ENCODE measurements at places on chromosomes 4 and X. TPM values are rescaled to one million over a fixed set of nuclear protein-coding genes. Genes with fewer than 3 reads are reported as not detected.

- no peak for DNase-seq
- no peak overlapping the region for H3K4me3 ChIP-seq
- H3K27me3 ChIP-seq, result no peaks in the 10 kb centered on the region
- no peaks in the 10 kb centered on the region for H3K4me1 ChIP-seq
Measured at GRCh38 chr4:103497692-103498091, 222.1 kb downstream of the TACR3 start.

- H3K36me3 ChIP-seq, result no peaks in the 10 kb centered on the region
- H3K27me3 ChIP-seq, result no peaks in the 10 kb centered on the region
- H3K4me1 ChIP-seq, result peaks cover 6% of the 10 kb centered on the region
- no peak for DNase-seq
- H3K4me3 ChIP-seq, result no peak overlapping the region
Measured at GRCh38 chrX:46477435-46477834, 67.8 kb downstream of the ZNF674 start.

DNA sequence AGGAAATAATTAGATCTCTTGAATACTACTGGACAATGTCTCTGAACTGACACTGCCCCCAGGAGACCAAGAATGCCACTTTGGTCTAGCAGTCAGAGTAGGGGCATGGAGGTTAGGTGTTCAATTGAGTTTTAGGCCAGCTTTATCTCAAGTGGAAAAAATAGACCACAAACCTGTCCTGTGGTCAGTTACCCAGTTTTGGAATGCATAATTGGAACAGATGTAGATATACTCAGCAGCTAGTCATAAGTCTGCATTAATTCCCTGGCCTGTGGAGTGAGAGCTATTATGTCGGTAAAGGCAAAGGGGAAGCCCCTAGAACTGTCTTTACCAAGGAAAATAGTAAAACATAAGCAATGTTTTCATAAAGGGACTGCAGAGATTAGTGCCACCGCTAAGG lies 587.7 kb downstream of the GLUD2 start:
- H3K4me1 ChIP-seq, result no peaks in the 10 kb centered on the region
- no peak for DNase-seq
- H3K36me3 ChIP-seq, result no peaks in the 10 kb centered on the region

- H3K36me3 ChIP-seq, result no peaks in the 10 kb centered on the region
- H3K27ac ChIP-seq, result no peak overlapping the region
- no peak overlapping the region for H3K4me3 ChIP-seq
- DNase-seq, result no peak
- no peaks in the 10 kb centered on the region for H3K27me3 ChIP-seq
Measured at GRCh38 chr4:35364321-35364870, 879.9 kb downstream of the ARAP2 start.

- H3K4me1 ChIP-seq, result no peaks in the 10 kb centered on the region
- no peak for DNase-seq
- peak overlapping the region; percentile 40 for H3K4me3 ChIP-seq
- no peaks in the 10 kb centered on the region for H3K27me3 ChIP-seq
- H3K27ac ChIP-seq, result peak overlapping the region; percentile 53
Measured at GRCh38 chr4:113293043-113293560, 243.6 kb downstream of the ANK2 start.

DNA sequence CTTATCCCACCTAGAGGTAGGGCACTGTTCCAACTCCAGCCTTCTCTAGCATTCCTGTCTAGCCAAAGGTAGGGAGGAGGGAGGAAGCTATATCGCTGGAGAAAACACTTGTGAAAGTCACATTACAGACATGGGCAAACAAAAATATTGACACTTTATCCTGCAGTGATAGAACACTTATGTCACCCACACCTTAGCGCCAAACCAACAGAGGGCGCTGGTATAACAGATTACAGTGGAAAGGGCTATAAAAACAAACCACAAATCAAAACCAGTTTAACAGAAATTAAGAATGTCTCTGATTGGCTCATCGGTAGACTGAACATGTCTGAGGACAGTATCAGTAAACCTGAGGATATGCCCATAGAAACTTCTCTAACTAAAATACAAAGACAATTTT lies 451.3 kb downstream of the TLL1 start:
- H3K4me1 ChIP-seq, result no peaks in the 10 kb centered on the region
- no peak overlapping the region for H3K4me3 ChIP-seq
- DNase-seq, result no peak
- no peak overlapping the region for H3K27ac ChIP-seq
- no peaks in the 10 kb centered on the region for H3K36me3 ChIP-seq
- H3K27me3 ChIP-seq, result no peaks in the 10 kb centered on the region

DNA sequence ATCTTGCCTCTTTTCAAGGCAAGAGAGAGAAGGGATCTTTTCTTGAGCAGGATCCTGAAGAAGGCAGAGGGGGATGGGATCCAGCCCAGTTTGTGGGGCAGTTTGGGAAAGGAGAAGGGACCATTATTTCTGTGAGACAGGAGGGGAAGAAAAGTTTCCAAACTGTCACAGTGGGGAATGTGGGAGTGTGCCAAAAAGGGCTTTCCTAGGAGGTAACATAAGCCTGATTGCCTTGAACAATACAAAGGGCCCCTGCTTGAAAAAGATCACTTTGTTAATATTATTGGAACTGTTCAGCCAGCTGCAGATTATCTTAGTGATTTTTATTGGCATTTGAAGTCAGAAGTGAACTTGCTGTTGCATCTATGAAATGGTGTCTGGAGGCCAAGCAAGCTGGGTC lies 55.2 kb downstream of the MTM1 start:
- H3K27me3 ChIP-seq, result no peaks in the 10 kb centered on the region
- no peak overlapping the region for H3K27ac ChIP-seq
- peaks cover 13% of the 10 kb centered on the region for H3K36me3 ChIP-seq
- H3K4me1 ChIP-seq, result no peaks in the 10 kb centered on the region

DNA sequence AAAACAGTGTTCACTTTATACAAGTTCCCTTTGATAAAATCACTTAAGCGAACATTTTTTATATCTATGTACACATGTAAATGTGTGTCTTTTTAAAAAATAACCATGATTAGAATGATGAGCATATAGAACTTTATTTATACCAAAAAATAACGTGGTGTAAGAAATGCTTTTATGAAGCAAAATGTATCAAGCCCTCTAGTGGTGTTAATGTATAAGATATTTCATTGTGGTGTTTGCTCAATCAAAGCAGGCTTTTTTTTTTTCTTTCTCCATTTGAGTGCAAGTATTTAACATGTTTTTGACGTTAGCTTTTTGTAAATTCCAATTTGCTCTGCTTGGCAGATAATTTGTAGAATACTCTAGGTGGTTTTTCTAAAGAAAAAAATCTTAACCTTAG lies 2092.4 kb upstream of the TENM3 start:
- H3K4me3 ChIP-seq, result no peak overlapping the region
- H3K36me3 ChIP-seq, result no peaks in the 10 kb centered on the region
- H3K27me3 ChIP-seq, result no peaks in the 10 kb centered on the region
- no peak overlapping the region for H3K27ac ChIP-seq
- DNase-seq, result no peak
- H3K4me1 ChIP-seq, result no peaks in the 10 kb centered on the region

DNA sequence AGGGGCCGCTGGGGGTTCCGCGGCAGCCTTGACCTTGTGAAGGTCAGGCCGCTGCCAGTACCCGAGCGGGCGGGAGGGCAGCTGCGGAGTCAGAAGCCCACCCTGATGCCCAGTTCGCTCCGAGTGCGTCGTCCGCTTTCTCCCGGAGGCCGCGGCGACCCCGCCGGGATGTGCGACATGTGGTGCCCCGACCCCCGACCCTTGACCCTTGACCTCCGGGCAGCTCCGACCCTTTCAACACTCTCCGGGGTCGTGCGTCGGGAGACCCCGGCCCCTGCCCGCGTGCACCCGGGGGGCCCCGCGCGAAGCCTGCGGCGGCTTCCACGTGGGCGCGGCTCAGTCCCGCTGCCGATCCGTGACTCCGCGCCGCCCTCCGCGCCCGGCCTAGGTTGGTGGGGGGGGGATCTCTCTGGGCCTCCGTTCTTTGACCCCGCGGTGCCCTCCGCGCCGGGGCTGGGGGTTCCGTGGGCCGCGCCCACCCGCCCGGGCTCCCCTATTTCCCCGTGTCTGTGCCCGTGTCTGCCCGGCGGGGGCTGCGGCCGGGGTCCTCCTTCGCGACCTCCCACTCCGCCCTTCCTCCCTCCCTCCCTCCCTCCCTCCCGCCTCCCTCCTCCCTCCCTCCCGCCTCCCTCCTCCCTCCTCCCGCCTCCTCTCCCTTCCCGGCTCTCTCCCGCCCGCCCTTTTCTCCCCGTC lies 609 bp upstream of the SLC25A6 start:
- peak; percentile 81 for DNase-seq
- peak overlapping the region; percentile 100 for H3K27ac ChIP-seq
- H3K4me1 ChIP-seq, result peaks cover 33% of the 10 kb centered on the region

GRCh38 chrX:42857766-42858165 lies 79.8 kb upstream of the PPP1R2C start:
- no peak overlapping the region for H3K27ac ChIP-seq
- H3K36me3 ChIP-seq, result no peaks in the 10 kb centered on the region
- no peak for DNase-seq
- no peaks in the 10 kb centered on the region for H3K4me1 ChIP-seq

- peaks cover 30% of the 10 kb centered on the region for H3K4me1 ChIP-seq
- DNase-seq, result no peak
- H3K36me3 ChIP-seq, result no peaks in the 10 kb centered on the region
- H3K27ac ChIP-seq, result no peak overlapping the region
- peak overlapping the region; percentile 23 for H3K4me3 ChIP-seq
Measured at GRCh38 chr4:133146574-133147241, 2.4 kb upstream of the PCDH10 start.

DNA sequence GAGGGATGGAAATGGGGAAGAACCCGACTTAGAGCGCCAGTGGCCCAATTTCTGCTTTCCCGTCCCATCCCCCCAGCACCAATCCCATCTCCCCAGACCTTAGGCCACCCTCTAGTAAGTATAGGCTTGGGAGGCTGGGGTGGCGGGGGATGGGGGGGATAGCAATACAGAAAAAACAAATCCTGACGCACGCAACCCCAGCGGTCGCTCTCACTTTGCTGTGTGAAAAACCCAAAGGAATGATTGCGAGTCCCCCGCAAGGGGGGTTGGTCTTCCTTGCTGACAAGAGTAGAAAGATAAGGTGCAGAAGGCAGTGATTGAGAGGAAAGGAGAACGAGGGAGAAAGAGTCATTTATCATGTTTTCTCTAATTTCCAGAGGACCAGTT lies 863 bp downstream of the CPE start:
- H3K4me1 ChIP-seq, result no peaks in the 10 kb centered on the region
- H3K4me3 ChIP-seq, result peak overlapping the region; percentile 66
- DNase-seq, result no peak

DNA sequence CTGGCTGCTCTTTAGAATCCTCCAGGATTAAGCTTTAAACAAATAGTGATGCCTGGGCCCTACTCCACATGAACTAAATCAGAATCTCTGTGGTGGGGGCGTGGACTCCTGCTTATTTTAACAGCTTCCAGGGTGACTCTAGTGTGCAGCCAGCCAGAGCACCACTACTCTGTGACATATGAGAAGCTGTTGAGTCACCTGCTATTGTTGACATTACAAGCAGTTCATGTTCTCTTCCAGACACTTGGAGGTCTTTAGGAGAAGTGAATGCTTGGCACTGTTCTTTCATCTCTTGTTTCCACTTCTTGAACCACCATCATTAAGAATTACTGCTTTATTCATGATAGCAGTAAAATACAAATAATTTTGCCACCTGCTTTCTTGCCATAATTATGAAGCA lies 426 bp upstream of the C4orf51 start:
- H3K36me3 ChIP-seq, result no peaks in the 10 kb centered on the region
- no peak overlapping the region for H3K4me3 ChIP-seq
- no peaks in the 10 kb centered on the region for H3K27me3 ChIP-seq
- peaks cover 17% of the 10 kb centered on the region for H3K4me1 ChIP-seq
- H3K27ac ChIP-seq, result peak overlapping the region; percentile 34
- no peak for DNase-seq

DNA sequence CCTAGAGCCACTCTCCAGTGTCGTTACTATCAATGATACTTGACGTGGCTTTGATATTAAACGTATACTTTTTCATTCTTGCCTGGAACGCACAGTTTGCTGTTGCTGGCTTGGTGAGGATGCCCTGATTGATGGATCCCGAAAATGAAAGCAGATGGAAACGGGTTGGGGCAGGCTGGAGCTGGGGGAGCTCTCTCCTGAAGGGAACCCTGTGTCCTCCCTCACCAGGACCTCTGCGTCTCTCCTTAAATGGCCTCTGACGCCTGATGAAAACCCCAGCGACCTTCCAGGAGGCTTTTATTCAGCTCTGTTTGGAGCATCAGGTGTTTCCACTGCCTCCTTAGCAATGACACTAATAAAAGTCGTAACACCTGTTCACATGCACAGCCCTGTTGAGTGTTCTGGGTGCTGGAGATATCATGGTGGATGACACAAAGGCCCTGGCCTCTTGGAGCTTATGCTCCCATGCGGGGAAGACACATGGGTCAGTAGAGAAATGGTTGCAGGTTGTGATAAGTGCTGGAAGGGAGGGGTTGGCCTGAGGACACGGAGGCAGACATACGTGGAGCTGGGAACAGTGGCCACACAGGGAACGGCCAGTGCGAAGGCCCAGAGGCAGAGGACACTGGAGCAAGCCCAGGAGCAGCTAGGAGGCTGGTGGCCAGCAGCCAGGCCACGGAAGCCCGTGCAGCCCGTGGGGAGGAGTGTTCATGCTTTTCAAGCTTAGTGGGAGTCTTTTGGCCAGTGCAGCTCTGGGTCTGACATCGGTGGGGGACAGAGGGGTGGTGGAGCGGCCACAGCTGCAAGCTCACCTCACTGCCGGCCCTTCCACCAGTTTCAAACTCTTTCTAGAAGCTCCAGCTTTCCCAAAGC lies 7.5 kb downstream of the MSANTD1 start:
- no peaks in the 10 kb centered on the region for H3K27me3 ChIP-seq
- no peaks in the 10 kb centered on the region for H3K4me1 ChIP-seq
- no peak overlapping the region for H3K4me3 ChIP-seq
- no peak overlapping the region for H3K27ac ChIP-seq
- DNase-seq, result no peak

GRCh38 chr4:189050643-189051042 lies 890.0 kb upstream of the FRG1 start:
- no peak overlapping the region for H3K4me3 ChIP-seq
- H3K36me3 ChIP-seq, result no peaks in the 10 kb centered on the region
- H3K27me3 ChIP-seq, result no peaks in the 10 kb centered on the region
- no peak for DNase-seq
- H3K27ac ChIP-seq, result no peak overlapping the region
- no peaks in the 10 kb centered on the region for H3K4me1 ChIP-seq

- no peaks in the 10 kb centered on the region for H3K36me3 ChIP-seq
- H3K4me3 ChIP-seq, result no peak overlapping the region
- no peak overlapping the region for H3K27ac ChIP-seq
- no peaks in the 10 kb centered on the region for H3K4me1 ChIP-seq
Measured at GRCh38 chr4:69697536-69698242, 44.6 kb upstream of the UGT2A1 start.

Gene ABCB7
- total RNA-seq, result 30.7 TPM

Gene SERTM2
- total RNA-seq, result not detected

Gene NAT8L
- total RNA-seq, result 0.33 TPM

Gene CYTL1
- 0.93 TPM for total RNA-seq

Gene NUDT10
- total RNA-seq, result 0.24 TPM

Data from heart left ventricle (tissue), 16 donors.